ENCODE measurements at places on chromosomes 1 and 21.

- no peak for DNase-seq
These were observed 81.8 kb downstream of the TMEM53 start for GRCh38 chr1:44592208-44593145.

DNA sequence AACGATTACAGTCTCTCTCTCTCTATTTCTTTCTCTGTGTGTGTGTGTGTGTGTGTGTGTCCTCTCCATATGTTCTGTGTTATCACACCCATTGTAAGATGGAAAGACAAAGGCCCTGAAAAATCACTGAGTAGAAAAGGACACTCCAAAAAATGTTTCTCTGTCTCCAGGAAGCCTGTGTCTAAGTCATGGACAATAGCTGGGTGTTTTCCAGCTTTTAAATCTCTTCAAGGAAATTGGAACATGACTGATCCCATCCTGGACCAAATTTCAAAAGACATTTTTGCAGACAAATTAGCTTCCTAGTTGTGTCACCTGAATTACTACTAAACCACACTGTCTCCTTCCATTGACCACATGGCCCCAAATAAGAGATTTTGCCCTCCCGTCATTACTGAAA is 31.0 kb upstream of the LMX1A start:
- no peak for DNase-seq

GRCh38 chr1:43305926-43306687 is 5.3 kb downstream of the TIE1 start:
- DNase-seq: no peak

DNA sequence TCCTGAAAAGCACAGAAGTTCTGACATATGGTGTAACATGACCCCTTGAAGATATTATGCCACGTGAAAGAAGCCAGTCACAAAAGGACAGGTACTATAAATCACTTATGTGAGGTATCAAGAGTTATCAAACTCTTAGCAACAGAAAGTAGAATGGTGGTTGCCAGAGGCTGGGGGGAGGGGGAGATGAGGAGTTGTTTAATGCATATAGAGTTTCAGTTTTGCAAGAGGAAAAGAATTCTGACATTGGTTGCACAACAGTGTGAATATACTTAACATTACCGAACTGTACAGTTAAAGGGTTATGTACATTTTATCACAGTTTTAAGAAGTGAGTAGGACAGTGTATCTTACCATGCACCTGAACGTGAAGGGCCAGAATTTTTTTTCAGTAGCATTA is 80.0 kb downstream of the USP25 start:
- peak; percentile 50 for DNase-seq

DNA sequence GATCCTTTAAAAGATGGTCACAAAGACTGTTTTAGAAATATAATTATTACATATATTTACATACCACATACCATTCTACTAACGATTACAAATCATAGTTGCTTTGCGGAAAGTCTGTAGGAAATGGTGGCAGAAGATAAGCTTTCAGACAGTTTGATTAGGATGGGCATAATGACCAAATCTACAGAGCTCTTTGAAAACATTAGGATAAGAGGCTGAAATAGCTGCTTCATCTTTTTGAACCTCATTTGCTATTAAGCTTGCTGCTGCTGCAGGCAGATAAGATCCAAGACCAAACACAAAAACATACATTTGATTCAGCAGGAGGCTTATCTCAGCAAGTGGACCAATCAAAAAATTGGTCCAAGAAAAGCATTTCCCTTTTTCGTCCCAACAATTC is 47.1 kb downstream of the DDAH1 start:
- DNase-seq: no peak

All from inflammatory macrophage (primary cell).